ENCODE measurements at places on chromosomes 2 and 18. TPM values are rescaled to one million over a fixed set of nuclear protein-coding genes. Genes with fewer than 3 reads are reported as not detected.

B3GNT7 gene
- 11.4 TPM for total RNA-seq

SERPINB12 gene
- not detected for total RNA-seq

DSG1 gene
- 1.1 TPM for total RNA-seq

TCF23 gene
- not detected for total RNA-seq

STK11IP gene
- total RNA-seq: 25.3 TPM

VWA3B gene
- total RNA-seq: not detected

SP140 gene
- 8.5 TPM for total RNA-seq

PLEKHH2 gene
- 29.5 TPM for total RNA-seq

KLHL30 gene
- 33.4 TPM for total RNA-seq

SULT1C4 gene
- total RNA-seq: 2.8 TPM

CCDC85A gene
- total RNA-seq: 4.2 TPM
